ENCODE measurements at places on chromosomes 7 and 10.

DNA sequence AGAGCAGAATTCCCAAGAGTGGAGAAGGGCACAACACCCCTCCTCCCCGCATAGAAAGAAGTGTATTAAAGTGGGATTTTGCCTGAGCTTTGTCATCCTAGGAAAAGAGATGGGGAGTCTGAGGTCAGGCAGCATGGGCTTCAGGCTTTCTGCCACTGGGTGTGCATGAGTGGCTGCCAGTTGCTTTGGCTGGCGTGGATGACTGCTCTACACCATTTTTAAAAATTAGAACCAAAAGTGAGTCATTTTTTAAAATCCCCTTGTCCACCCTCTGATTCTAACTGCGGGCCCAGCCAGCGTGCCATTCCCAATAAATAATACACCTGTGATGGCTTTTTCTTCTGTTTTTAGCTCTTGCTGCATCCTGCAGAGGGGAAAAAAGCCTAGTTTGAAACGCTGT lies 13.4 kb downstream of the SLC29A3 start:
- no peak for DNase-seq

DNA sequence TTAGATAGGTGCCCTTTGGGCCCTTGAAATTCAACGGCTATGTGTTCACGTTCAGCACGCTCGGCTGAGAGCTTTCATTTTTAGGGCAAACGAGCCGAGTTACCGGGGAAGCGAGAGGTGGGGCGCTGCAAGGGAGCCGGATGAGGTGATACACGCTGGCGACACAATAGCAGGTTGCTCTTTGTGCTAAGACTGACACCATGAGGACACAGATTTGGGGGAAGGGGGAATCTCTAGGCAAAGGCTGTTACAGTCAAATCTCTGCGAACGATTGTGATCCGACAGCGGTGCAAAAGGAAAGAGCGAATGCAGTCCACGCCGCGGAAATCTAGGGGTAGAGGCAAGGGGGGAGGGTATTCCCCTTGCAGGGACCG lies 667 bp downstream of the KLLN start:
- DNase-seq, result no peak

DNA sequence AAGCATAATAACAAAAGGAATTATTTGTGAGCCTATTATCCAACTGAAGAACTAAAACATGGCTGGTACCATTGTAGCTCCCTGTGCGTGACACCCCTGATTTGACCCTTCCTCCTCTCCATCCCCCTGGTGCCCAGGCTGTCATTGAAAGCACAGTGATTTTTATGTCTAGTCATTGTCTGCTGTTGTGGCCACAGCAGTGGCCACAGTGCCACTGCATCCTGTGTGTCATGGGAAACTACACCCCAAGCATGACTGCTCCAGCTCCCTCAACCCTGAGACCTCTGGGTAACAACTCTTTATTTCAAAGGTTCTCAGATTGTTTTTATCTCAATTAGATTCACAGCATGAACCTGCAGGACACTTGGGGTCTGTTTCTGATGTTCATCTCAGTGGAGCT lies 52.0 kb downstream of the ERLIN1 start:
- DNase-seq, result no peak

GRCh38 chr10:102408728-102409603 lies 9.6 kb downstream of the PSD start:
- DNase-seq, result peak; percentile 55

- peak; percentile 77 for DNase-seq
These were observed 29.7 kb downstream of the STN1 start for GRCh38 chr10:103888113-103888841.

GRCh38 chr7:142130267-142130666 lies 18.7 kb downstream of the MGAM2 start:
- no peak for DNase-seq

GRCh38 chr10:26215935-26216584 lies 514 bp upstream of the GAD2 start:
- DNase-seq, result no peak

GRCh38 chr10:13613519-13613918 lies 26.8 kb downstream of the PRPF18 start:
- peak; percentile 59 for DNase-seq

DNA sequence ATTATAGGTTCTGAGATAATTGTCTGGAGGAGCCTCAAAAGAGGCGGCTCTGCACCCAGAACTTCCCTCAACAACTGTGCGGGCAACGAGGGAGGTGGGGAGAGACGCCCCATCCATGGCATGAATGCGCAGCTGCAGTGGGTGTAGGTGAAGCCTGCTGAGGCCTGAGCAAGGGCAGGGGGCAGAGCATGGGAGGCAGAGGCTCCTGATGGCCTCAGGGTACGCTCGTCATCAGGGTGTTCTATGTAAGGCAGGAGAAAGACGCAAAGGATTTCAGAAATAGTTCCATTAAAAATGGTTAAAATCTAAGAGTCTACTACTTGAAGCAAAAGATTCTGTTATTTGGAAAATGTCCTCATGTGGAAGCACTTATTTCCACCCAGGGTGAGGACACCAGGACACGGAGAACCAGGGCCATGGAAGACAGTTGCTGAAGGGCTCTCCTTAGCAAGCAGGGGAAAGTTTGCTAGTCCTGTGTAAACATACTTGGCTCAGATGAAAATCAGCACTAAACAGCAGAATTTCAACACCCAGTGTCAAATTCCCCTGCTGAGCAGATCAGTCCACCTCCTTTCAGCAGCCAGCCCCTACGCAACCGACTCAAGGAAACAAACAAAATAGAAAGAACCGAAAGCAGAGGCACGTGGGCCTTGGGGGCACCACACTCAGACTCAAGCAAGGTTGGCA lies 18.9 kb downstream of the INSIG1 start:
- no peak for DNase-seq

DNA sequence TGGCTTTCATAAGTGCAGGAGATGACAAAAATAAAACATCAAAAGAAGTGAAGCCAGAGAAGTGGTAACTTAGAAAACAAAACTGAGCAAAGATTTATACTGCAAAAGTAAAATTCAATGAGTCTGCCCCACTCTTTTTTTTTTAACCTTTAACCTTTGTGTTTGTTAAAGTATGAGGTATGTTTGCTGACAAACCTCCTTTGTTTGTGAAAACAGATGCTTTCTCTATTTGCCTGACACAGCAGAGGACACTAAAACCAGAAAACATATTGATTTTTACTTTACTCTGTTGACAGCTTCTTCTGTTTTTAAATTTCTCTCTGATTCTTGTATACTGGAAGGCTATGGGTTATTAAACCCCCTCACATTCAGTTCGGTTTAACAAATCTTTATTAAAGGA lies 57.6 kb downstream of the SGMS1 start:
- no peak for DNase-seq

GRCh38 chr10:63373176-63373575 lies 92.6 kb downstream of the JMJD1C start:
- DNase-seq, result no peak

GRCh38 chr10:84499846-84500245 lies 171.5 kb downstream of the CCSER2 start:
- DNase-seq, result peak; percentile 39

DNA sequence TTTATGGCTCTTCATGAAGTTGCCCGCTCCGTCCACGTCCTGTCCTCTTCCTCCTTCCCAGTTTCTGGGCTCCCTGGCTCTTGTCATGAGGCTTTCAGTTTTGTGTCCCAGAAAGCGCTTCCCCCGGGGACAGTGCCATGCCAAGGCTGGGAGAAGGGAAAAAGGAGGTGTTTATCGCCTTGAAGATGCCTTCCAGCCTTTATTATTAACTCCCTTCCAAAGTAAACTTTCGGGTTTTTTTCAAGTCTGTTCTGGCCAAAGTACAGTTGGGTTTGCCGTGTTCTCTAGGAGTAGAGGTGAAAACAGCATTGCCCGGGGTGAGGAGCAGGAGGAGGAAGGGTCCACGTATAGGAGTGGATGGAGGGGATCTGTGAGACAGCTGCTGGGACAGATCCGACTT lies 117.2 kb downstream of the CUX1 start:
- no peak for DNase-seq

DNA sequence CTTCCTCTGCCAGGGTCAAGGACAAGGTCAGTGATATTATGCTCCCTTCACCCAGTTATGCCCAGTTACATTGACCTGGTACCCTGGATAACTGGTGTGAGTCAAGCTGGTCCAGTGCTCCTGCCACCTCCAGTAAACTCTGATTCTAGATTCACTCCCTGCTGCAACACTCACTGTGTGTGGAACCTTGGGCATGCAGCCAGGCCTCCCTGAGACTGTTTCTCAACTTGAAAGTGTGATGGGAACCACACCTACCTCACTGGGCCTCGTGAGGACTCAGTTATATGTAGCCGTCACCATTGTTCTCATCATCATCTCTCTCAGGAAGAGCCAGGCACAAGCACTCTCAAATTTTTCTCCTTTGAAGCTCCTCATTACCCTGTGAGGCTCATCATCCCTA lies 935 bp upstream of the ZNF736 start:
- DNase-seq, result peak; percentile 5

- DNase-seq, result peak; percentile 48
These were observed 756.7 kb downstream of the GATA3 start for GRCh38 chr10:8811201-8811600.
